Ammon's horn (tissue), 1 donor: ENCODE measurements at places on chromosomes 12 and 14.

- DNase-seq, result peak; percentile 91
Measured at GRCh38 chr14:75277008-75277814, 1.4 kb upstream of the FOS start.

DNA sequence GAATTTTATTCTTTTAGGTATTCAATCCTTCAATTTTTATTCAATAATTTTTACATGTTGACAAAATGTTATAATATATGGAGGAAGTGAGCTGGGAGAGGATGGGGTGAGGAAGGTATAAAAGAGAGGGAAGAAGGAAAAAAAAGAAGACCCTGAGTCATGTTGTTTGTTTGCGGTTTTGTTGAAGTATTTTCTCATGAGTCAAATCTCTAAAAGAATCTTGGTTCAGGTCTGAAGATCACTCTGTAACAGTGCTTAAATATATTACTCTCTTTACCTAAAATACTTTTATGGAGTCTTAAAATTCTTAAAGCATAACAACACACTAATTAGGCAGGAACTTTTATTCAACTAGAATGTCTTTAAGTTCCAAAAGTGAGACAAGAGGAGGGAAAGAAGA, 489.6 kb upstream of the GARIN6 start:
- DNase-seq, result no peak

DNA sequence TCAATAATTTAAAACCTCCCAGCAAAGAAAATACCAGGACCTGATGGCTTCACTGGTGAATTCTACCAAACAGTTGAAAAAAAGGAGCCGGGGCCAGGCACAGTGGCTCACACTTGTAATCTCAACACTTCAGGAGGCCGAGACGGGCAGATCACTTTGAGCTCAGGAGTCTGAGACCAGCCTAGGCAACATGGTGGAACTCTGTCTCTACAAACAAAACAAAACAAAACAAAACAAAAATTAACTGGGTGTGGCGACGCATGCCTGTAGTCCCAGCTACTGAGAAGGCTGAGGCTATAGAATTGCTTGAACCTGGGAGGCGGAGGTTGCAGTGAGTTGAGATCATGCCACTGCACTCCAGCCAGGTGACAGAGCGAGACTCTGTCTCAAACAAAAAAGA, 13.7 kb upstream of the TROAP start:
- DNase-seq, result no peak

- no peak for DNase-seq
Measured at GRCh38 chr14:89598548-89599186, 181.6 kb upstream of the FOXN3 start.

GRCh38 chr12:122100568-122100967, 22.0 kb downstream of the MLXIP start:
- no peak for DNase-seq

GRCh38 chr14:61395115-61395725, 73.8 kb downstream of the PRKCH start:
- no peak for DNase-seq

DNA sequence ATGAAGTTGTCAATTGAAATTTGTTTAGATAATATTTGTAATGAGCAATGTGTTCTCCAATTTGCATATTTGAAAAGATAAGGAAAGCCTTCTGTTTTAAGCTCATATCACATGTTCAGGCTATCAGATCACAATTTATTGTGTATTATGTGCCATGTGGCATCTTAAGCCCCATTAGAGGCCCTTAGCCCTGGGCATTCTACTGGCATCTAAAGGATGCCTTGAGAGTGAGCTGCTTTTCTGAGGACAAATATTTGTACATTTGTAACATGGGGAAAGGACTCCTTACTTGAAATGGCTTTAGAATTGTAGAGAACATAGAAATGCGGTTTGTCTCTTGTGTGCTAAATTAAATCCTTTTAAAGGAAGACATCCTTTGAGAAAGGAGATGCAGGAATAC, 62.2 kb downstream of the RMST start:
- no peak for DNase-seq

DNA sequence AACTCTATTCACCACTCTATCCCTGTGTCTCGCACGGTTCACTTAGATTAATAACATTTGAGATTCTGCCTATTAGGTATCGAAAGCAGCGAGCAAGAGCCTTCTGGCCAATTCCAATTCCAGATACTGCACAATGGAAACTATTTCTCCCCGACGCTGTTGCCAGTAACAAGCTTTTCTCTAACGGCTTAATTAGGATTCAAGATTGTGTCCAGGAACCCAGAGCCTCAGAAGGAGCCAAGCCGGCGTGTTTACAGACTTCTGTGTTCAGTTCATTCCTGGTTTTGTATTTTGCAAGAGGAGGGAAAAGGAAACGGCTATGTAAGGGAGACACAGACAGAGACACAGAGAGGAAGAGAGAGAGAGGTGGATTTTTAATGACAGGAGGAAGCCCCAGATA, 185.6 kb downstream of the DICER1 start:
- peak; percentile 68 for DNase-seq

DNA sequence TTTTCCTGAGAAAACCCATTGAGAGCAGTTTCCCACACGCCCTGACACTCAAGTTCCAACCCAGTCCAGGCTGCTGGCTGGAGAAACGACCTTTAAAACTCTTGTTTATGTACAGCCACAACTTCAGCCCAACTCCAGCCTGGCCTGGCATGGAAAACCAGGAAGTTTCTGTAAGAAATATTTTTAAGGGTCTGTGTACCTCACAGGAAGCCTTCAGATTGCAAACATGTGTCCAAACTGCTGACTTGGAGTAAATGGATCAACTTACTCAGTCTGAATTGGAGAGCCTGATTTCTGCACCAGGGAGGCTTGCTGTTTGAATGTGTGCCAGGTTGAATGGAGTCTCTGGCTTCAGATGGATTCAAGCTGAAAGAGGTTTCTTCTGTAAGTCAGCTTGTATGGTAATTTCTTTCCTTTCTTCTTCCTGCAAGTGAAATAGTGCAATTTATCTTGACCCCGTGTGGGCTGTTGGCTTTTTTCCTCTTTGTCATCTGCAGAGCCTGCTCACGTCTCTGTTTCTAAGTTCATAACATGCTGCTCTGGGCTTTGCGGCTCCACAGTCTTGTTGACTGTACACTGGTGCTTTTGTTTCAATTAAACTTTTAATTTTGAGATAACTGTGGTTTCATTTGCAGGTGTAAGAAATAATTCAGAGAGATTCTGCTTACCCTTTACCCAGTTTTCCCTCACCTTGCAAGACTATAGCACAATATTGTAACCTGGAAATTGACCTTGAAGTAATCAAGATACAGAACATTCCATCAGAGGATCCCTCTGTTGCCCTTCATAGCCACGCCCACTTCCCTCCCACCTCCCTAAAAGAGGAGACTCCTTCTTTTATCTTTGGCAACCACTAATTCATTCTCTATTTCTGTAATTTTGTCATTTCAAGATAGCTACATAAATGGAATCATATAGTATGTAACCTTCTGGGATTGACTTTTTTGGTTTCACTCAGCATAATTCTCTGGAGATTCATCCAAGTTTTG, 109.7 kb upstream of the PRMT8 start:
- DNase-seq, result no peak

GRCh38 chr12:110742096-110742717, 484 bp downstream of the PPP1CC start:
- DNase-seq, result no peak

DNA sequence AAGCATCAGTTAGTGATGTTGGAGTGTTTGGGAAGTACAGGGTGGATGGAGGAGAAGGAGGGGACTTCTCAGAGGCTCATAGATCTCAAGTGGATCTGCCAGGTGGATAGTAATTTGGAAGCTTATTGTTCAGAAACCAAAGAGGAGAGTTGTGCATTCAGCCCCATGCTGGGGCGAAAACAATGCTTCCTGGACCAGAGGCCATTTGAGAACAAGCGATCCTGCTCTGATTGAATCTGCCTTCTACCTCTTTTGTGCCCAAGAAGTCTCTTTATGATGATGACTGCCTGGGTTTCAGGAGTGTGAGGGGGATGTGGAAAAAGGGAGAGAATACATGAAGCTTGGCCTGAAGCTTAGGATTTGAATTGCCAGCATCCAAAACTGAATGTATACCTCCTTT, 110.8 kb upstream of the SRRM4 start:
- DNase-seq, result no peak

DNA sequence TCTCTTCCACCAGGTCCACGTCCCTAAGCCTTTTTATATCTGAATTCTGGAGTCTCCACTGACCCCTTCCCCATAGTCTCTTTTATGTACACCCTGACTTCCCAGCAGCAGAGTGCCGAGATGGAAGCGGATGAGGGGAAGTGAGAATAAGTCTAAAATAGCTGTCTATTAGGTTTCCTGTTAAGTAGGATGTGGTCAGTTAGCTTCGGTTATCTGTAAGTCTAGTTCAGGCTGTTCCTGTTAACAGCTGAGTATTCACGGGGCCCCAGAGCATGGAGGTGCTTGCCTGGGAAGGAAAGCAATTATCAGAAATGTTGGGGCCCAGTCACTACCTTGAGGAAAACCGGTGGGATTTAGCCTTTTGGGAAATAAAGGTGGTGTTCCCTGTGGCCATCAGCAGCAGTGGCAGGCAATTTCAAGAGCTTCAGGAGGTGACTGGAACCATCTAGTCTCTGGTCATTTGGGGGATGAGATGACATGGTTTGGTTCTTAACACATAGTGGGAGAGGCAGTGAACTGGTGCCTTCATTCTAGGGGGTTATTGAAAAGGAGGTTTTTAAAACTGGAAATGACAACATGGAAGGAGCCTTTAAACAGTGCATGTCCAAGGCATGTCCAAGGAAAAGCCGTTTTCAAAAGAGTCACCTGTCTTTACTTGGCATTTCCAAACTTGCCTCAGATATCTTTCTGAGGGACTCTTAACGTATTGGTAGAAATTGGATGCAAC, 21.8 kb downstream of the CHST11 start:
- DNase-seq, result peak; percentile 76

DNA sequence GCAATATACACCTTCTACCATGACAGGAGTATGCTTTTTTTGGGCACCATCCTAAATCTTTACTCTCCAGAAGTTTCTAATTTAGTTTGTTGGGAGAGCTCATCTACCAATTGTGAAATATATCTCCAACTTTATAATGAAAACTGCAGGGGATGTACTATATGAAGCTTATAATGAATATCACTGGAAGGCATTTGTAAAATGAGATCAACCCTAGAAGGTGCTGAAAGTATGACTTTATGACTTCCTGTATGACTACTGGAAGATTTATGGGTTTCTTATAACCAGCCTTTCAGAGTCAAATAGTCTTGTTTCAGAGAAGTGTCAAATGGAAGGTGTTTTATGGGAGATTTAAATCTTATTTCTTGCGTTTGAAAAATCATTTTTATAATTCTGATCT, 122.9 kb downstream of the MYRFL start:
- no peak for DNase-seq

DNA sequence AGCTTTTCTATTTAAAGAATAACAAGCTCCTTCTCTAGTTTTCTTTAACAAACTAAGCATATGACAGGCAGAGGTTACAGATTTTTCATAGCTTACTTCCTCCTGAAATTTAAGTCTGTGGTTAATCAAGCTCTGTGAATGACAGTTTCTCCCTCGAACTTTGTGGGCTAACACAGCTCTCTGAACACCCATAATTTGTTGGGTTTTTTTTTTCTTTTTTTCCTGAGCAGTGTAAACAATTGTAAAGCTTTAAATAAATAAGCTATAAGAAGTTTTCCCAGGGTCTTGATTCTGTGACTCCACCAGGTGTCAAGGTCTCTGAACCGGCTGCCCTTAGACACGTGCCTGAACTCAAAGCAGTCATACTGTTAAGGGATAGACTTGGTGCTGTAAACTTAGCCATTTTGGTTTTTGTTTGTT, 128.1 kb upstream of the AMIGO2 start:
- DNase-seq, result no peak

DNA sequence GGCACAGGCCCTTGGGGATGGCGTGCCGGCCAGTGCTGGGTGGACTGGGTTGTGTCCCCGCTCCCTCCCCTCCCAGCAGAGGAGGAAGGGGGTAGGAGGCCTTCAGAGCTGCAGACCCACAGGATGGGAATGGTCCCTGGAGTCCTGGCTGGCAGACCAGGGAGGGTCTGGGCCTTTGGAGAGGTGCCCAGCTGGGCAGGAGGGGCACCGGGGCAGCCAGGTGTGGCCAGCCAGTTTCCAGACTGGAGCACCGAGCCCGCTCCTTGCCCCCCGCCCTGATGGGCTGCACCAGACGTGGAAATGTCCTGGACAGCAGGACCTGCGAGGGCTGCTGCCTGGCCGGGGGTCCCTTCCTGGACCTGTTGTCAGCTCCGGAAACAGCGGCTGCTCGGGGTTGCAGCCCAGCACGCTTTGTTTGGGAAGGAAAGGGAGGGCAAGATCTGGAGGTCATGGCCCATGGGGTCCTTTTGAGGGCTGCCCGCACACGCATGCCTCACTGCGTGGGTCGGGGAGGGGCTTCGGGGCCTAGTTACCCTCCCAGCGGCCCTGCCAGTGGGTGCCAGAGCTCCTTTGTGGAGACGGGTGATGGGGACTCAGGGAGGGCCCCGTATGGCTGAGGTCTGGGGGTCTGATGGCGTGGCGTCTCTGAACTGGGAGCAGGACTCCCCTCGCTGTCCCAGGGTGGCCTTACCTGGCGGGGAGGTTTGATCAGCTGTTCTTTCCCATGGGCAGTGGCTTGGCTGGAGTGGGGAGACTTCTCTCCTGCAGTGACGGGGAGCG, 9.1 kb downstream of the KIF26A start:
- no peak for DNase-seq

DNA sequence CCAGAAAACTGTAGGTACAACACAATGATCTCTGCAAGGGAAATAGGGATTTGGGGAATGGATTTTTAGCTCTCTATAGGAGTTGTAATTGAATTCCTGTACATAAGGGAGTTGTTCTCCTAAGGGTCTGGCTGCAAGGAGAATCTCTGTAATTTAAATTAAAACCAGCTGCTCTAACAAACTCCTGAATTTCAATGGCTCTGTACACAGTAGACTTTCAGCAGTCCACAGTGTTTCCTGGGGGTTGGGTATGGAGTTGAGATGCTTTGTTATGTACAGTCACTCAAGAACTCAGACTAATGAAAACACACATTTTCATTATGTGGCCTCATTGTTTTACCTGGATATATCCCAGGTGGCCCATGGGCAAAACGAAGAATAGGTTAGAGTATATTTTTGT, 93.2 kb downstream of the NAV3 start:
- no peak for DNase-seq

GRCh38 chr12:26514364-26514763, 318.6 kb downstream of the ITPR2 start:
- peak; percentile 48 for DNase-seq

DNA sequence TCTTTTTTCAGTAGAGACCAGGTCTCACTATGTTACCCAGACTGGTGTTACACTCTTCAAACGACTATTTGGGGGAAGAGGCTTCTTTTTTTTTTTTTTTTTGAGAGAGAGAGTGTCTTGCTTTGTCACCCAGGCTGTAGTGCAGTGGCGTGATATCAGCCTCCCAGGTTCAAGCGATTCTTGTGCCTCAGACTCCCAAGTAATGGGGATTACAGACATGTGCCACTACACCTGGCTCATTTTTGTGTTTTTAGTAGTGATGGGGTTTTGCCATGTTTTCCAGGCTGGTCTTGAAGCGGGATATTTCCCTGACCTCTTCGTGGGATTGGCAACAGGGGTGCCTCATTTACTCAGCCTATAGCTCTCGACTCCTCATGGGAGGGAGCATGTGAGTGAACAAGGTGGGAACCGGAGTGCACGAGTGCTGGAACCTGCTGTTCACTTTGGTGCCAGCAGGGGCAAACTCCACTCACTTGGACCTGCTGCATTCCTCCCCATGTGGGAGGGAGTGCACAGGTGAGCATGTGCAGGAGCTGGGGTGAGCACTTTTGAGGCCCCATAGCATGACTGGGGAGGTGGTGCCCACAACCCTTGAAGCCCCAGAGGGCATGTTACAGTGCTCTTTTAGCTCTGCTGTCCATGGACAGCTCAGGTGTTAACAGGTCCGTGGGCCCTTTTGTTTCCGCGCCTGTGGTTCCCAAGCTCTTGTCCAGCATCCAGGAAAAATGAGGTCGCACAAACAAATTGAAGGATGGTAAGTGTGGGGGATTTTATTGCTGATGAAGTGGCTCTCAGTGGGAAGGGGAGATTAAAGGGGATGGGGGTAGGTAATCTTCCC, 79.1 kb upstream of the HECTD1 start:
- DNase-seq, result no peak
